ENCODE measurements at places on chromosomes 12 and 14.
A peak's percentile ranks its signal among the peaks of the same experiment; 100 is the strongest.

DNA sequence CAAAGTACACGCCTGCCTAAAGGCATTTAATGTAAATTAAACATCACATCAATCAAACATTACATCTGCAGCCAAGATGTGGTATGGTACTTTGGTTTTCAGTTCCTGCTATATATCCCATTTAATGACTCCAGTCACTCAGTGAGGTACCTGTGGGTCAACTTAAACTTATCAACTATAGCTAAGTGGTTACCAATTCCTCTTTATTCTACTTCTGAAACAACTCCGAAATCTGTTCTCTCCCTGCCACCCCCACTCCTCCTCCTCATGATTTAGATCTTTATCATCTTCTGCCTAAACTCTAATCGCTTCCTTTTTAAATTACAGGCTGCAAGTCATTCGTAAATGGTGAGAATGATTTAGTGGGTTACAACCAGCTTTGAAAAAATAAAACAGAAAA, 57.9 kb downstream of the BCL2L14 start:
- DNase-seq, result no peak

GRCh38 chr12:53670971-53671370, 4.9 kb downstream of the ATP5MC2 start:
- DNase-seq, result no peak

- DNase-seq, result no peak
Measured at GRCh38 chr14:65772466-65772865, 359.9 kb downstream of the FUT8 start.

- DNase-seq, result peak; percentile 65
Measured at GRCh38 chr14:34180434-34180833, 229.6 kb upstream of the EGLN3 start.

DNA sequence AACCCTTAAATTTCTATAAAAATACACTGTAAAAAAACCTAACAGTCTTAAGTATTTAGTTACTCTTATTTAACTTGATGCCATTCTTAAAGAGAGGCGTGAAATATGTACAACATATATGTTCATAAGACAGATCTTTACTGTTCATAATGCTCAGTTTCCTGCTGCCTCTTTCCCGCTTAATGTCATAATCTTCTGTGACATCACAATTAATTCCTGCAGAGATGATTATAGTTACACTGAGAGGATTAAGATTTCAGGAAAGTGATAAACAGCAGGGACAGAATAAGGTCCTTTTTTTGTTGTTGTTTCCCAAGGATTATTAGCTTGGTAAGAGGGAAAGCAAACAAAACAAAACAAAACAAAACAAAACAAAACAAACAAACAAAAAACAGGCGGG, 801.4 kb downstream of the FLRT2 start:
- no peak for DNase-seq

DNA sequence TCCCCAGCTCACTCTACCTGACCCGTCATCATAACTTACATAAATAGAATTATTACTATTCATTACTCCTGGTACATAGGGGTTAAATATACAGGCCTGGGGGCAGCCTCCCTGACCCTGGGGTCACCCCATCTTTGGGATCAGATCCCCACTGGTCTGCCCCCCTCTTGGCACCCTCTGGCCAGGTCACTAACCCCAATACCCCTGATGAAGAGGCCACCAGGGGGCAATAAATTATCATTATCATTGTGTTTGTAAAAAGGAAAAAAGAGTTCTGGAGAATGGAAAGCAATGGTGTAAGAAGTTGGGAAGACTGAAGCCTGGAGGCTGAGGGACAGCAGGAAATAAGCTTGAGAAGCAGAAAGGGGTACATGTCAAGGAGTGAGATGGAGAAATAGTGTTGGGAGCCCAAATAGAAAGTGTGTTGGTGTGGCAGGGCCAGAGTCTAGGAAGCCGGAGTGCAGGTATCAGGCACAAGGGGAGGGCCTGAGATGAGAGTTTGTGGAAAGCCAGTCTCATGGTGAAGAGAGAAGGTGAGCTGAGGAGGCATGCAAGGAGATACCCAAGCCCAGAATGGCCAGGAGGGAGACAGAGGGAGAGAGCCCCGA, 6.1 kb upstream of the AAAS start:
- peak; percentile 37 for DNase-seq

GRCh38 chr12:117202556-117202955, 12.3 kb upstream of the FBXO21 start:
- peak; percentile 22 for DNase-seq

DNA sequence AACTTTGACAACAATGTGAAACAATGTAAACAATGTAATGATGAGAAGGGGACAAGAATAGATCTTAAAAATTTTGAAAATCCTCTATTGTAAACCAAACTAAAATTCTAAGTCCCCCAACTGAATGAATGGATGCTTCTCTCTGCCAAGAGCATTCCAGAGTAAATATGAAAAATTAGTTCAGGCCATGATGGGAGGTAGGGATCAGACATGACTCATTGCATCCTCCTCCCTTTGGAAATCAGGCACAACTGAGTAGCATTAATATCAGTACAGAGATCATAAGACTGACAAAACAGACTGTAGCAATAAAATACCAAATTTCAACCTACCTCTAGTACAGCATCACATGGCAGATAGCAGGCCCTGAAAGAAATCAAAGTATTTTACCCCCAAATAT, 559.9 kb downstream of the C12orf50 start:
- no peak for DNase-seq

DNA sequence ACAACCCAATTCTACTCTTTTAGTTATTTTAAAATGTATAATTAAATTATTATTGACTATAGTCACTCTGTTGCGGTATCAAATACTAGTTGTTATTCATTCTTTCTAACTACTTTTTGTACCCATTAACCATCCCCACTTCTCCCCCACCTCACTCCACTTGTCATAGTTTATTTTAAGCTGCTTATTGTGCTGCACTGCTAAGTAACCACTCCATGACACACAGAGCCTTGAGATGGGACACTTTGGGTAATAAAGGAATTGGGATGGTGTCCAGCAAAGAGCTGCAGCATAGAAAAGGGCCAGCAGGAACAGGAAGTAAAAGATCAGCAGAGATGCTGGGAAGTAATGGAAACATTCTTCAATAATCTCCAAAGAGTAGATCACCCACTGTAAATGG, 123.0 kb downstream of the RPS29 start:
- no peak for DNase-seq

- no peak for DNase-seq
Measured at GRCh38 chr14:20733684-20734429, 11.8 kb upstream of the EDDM3A start.

DNA sequence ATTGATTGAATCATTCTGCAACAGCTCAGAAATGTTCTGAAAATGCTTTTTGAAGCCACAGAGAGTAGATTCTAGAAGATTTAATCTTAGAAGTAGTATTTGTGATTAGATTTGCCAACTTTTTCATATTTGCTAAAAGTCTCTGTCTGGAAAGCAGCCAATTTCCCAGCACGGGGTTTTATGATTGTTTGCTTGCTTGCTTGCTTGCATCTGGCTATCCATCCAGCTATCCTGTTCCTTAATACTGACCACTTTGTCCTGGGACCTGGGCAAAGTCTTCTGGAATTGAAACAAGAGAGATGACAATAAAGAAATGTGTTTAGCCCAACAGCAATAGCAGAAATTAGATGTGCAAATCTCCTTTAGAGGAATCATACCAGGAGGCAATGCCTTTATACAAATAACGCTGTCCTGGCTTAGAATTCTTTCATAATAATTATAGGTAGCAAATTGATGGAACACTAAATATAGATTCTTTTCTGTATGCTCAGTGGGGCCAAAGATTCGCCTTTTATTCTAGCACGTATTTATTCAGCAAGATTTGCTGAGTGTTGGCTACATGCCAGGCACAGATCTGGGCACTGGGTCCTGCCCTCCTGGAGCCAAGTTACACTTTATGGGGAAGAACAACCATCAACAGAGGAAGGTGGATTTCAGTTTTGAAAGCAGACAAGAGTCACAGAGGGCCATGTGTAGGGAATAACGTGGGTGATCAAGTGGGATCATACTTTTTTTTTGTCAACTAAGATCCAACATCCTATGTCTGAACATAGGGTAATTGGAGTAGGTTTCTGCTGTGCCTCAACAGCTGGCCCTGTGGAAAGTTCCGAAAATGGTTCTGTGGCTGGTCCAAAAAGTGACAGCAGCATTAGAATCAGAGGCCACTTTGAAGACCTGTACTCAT, 25.3 kb downstream of the MYBPC1 start:
- DNase-seq, result peak; percentile 5

DNA sequence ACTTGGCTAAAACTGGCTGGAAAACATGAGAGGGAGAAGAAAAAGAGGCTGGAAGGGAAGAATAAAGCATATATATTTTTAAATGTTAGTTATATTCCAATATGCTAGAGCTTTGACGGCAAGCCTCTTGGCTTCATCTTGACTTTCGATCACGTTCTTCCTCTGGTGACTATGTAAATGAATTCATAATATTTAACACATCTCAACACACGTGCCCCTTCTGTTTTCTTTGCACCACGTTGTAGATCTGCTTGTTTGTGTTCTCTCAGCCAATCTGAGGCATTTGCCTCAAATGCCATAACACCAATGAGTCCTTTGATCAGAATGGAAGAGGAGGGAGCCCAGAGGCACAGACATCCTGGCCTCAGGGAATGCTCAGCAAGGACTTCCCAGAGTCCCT, 45.4 kb upstream of the TRIM9 start:
- DNase-seq, result no peak

DNA sequence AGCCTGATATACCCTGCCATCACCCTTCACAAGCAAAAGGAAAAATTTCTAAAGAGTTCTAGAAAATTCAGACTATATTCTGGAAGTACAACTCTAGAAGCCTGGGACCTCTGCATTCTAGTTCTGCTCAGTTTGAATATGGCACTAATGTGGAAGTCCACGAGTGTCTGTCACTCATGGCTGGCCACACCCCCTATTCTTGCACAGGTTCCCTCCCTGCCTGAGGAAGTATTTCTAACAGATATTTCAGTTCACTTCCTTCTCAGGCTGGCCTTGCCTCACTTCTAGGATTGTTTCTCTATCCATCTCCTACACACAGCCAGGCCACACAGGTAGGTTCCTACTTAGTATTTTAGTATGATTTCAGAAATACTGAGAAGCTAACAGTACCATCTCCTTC, 67.4 kb downstream of the PHLDA1 start:
- DNase-seq, result peak; percentile 92

DNA sequence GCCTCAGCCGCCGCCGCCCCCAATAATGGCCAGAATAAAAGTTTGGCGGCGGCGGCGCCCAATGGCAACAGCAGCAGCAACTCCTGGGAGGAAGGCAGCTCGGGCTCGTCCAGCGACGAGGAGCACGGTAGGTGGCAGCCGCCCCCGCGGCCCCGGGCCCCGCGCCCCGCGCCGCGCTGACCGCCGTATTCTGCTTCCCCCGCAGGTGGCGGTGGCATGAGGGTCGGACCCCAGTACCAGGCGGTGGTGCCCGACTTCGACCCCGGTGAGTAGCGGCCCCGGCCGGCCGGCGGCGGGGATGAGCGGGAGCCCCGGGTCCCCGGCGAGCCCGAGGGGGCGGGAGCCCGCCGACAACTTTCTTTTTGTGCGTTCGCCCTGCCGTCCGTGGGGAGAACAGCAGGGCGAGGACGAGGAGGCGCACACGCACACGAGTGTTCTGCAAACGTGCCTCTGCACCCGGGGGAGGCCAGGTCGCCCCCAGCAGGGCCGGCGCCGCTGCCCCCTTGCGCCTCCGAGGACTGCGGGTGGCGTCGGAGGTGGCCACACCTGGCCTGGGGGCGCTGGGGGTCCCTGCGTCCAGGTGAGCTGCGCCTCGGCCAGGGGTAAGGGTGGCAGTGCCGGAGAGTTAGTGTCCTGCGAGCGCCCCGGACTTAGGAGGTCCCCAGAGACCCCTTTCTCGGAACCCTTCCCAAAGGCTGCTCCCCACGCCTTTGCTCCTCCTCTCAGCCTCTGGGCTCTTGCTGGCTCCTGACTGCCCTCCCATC, 794 bp downstream of the RCOR1 start:
- DNase-seq, result peak; percentile 45

GRCh38 chr14:71618047-71618446, 314.2 kb upstream of the RGS6 start:
- no peak for DNase-seq

- no peak for DNase-seq
Measured at GRCh38 chr14:84436528-84436927, 1093.4 kb upstream of the FLRT2 start.

DNA sequence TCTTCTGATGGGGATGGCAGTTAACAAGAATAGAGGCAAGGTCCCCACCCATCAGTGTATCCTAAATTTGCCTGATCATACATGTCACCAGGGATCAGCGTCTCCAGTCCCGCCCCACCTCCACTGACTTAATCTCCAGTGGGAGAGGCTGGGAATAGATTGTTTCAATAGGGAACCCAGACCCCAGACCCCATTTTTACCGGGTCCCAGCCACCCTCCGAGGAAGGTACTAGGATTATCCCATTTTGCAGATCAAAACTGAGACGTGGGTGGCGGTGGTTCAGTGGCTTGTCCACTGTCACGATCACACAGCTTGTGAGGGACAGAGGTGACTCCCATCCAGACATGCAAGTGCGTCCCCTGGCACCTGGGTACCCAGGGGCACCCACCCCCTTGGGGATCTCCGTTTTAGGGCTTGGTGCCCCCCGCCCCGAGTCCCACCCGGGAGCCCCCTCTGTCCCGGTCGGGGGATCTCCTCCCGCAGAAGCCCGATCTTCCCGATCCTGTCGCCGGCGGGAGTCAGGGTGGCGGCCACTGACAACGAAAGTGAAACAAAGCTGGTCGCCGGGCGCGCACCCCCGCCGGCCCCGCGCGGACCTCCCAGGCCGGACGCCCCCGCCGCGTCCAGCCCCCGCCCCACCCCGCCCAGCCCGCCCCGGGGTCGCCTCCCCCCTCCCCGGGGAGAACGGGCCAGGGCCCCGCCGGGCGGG, 523 bp downstream of the WSB2 start:
- DNase-seq, result no peak

DNA sequence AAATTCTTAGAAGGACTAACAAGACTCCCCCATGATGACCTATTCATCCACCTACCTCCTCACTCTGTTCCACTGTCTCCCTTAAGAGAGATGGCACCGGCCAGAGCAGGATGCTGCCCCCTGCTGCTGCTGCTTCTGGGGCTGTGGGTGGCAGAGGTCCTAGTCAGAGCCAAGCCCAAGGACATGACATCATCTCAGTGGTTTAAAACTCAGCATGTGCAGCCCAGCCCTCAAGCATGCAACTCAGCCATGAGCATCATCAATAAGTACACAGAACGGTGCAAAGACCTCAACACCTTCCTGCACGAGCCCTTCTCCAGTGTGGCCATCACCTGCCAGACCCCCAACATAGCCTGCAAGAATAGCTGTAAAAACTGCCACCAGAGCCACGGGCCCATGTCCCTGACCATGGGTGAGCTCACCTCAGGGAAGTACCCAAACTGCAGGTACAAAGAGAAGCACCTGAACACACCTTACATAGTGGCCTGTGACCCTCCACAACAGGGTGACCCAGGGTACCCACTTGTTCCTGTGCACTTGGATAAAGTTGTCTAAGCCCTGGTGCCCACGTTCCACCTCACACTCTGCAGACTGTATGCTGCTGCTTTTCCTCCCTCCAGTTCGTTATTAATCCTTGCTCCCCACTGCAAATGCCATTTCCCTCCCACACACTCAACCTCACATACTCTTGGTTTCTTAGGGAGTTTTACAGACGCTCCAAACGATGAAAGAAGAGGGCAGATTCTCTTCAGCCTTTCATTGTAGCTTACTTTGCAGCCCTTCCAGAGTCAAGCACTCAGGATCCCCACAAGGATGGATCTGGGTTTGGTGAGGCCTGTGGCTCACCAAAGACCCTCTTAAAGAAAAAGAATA, at the start of gene RNASE8:
RNASE8 (plus strand) TSS at position 20 of the 873 bp plus-strand sequence; CDS start at position 91, 71 bp downstream.
- DNase-seq, result no peak

All from inflammatory macrophage (primary cell).